ENCODE measurements at places on chromosomes 2 and 18. TPM values are rescaled to one million over a fixed set of nuclear protein-coding genes. Genes with fewer than 3 reads are reported as not detected.
A peak's percentile ranks its signal among the peaks of the same experiment; 100 is the strongest.

- H3K27me3 ChIP-seq: no peaks in the 10 kb centered on the region
- H3K4me1 ChIP-seq: peaks cover 43% of the 10 kb centered on the region
- DNase-seq: no peak
Observed at GRCh38 chr2:231613331-231613662, 20.6 kb downstream of the TEX44 start.

- DNase-seq: peak; percentile 74
- peak within 1 kb of the TSS; percentile 55 for H3K27ac ChIP-seq
Observed at GRCh38 chr2:171522052-171522787, at the start of gene CYBRD1. Gene CYBRD1 (plus strand): TSS chr2:171522474. CDS start chr2:171522546, 72 bp downstream.

DNA sequence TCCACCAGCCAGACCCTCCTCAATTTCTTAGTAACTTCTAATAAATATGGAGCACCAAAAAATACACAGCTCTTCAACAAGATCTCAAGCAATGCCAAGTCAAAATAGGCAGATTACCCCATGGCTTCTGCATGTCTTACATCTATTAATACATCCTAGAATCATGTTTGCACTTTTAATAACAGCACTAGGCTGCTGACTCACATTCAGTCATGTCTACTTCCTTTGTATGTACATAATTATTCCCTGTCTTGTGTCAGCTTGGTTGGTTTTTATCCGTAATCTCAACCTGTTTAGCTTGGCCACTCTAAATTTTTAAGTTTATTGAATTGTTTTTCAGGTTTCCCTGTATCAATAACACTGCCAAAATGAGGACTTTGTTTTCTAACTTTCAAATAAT lies 420.1 kb upstream of the ACVR2A start:
- no peak for DNase-seq
- no peaks in the 10 kb centered on the region for H3K36me3 ChIP-seq
- no peak overlapping the region for H3K4me3 ChIP-seq
- H3K27me3 ChIP-seq: no peaks in the 10 kb centered on the region
- H3K4me1 ChIP-seq: no peaks in the 10 kb centered on the region
- no peak overlapping the region for H3K27ac ChIP-seq

- DNase-seq: no peak
- H3K27ac ChIP-seq: no peak overlapping the region
- H3K4me3 ChIP-seq: no peak overlapping the region
- no peaks in the 10 kb centered on the region for H3K4me1 ChIP-seq
- H3K27me3 ChIP-seq: peaks cover 11% of the 10 kb centered on the region
- no peaks in the 10 kb centered on the region for H3K36me3 ChIP-seq
Observed at GRCh38 chr2:49753344-49753985, 599.1 kb upstream of the FSHR start.

DNA sequence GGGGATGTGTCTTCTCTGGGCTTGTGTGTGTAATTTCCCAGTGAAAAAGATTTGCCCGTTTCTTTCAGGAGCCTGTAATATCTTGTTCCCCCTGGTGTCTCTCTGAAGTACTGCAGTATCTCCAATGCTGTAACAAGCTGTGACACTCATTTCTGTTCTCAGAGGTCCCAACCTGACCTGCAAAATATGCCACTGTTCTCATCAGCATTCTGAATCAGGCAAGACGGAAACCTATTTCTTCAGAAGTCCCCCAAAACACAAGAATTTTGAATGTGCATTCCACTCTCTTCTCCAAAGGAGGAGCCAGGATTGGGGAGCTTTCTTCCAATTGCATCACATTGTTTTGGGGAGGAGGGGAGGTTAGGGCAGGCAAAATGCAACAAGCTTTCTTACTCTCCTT lies 77.0 kb upstream of the CNGA3 start:
- DNase-seq: peak; percentile 63
- no peaks in the 10 kb centered on the region for H3K27me3 ChIP-seq
- no peaks in the 10 kb centered on the region for H3K36me3 ChIP-seq
- no peak overlapping the region for H3K4me3 ChIP-seq
- peaks cover 13% of the 10 kb centered on the region for H3K4me1 ChIP-seq

SLC23A3 gene
- total RNA-seq: 2.6 TPM

OXER1 gene
- not detected for total RNA-seq

REG3A gene
- not detected for total RNA-seq

SLC4A5 gene
- total RNA-seq: 0.12 TPM

ASB18 gene
- not detected for total RNA-seq

Data from MCF 10A (cell line).